Stimulated activated CD4-positive, alpha-beta T cell treated with anti-CD3 and anti-CD28 coated beads, Interleukin-4, amount 100 ng/mL, for 24 hours (primary cell): ENCODE measurements at places on chromosomes 7 and 10.

DNA sequence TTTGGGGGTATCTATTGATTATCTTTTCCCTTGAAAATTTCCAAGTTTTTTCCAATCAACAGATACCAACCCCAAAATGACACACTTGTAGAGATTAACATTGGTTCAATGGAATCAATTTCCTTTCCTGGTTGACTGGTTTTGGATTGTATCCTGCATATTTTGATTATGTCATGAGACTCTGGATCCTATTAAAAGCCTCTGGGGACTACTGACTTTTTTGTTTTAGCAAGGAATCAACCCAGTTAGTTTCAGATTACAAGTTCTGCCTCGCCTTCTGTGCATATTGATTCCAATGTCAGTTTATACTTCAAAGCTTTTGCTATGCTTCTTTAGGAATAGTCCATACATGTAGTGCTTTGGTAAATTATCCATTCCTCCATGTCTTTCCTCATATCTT, 29.2 kb downstream of the COPG2 start:
- DNase-seq, result no peak

GRCh38 chr7:99004216-99004615, 125.9 kb downstream of the TRRAP start:
- no peak for DNase-seq

DNA sequence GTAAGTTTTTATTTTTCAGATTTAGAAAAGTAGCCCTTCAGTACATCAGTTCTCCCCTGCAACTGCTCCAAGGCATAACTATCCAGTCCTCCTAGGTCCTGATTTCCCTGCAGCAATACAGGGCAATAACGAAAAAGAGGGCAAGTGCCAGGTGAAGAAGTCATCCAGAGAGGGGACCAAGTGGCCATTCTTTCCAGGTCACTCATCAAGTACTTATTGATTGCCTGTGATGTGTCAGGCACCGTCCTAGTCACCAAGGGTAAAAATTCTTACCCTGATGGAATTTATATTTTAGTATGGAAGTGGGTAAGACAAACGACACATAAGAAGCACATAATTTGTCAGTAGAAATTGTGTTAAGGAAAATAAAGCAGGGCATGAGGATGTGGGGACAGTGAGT, 67.1 kb upstream of the GSDME start:
- DNase-seq, result no peak

GRCh38 chr10:99279626-99280111, 44.0 kb upstream of the HPSE2 start:
- no peak for DNase-seq

DNA sequence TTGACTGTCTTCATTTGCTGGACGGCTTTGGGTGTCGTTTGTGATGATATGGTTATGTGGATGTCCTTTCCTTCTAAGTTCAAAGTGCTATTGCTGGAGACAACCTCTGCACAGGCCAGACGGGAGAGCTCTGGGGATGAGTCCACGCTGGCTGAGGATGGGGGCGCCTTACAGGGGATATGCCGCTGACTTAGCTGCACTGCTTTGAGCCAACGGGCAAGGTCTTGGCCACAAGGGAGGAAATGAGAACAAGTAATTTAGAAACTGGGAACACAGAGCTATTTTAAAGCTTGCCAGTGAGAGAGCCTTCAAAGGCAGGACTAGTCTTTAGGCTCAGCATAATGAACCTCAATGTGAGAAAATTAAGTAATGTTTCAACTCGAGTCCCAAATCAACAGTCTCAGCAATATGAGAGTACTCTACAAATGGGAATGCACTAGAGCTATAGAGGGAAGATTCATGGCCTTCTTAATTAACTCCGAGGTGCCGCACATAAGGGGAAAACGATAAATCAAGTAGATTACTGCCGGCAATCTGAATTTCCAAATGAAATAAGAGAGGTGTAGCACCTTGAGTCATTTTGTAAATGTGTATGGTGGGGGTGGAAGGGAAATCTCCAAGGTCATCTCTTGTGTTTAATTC, 209.3 kb downstream of the JAZF1 start:
- no peak for DNase-seq

GRCh38 chr10:84375011-84375410, 46.6 kb downstream of the CCSER2 start:
- peak; percentile 56 for DNase-seq
